Fibroblast of skin of scalp (primary cell): ENCODE measurements at places on chromosomes 3 and 15.

DNA sequence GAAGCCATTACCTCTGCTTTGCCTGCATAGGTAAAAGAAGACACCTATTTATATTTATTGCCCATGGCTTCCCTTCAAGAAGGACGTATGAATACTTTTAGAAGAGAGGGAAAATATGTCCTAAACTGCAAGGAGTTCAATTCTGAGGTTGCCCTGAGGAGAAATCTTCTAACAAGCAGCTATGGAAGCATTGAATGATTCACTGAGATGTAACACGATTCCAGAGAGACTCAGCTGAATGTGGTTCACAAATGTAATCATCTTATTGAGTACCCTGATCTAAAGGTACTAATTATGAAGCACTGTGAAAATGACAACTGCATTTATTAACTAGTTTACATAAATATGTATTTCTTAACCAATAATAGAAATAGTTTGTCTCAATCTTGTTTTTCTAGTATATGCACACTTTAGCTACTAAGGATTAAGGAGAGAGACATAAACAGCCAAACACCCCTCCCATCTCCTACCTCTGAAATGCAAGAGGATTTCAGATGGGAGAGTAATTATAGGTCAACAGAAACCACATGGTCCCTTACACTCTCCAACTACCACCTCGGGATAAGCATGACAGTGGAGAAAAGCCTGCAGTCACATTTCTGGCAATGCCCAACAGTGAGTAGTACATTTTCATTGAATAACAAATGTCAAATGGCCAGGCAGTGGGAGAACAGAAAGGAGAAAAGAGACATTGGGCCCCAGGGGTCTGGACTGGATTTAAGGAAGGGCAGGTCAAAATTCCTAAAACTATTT is 506.2 kb upstream of the IL12A start:
- no peak for DNase-seq

DNA sequence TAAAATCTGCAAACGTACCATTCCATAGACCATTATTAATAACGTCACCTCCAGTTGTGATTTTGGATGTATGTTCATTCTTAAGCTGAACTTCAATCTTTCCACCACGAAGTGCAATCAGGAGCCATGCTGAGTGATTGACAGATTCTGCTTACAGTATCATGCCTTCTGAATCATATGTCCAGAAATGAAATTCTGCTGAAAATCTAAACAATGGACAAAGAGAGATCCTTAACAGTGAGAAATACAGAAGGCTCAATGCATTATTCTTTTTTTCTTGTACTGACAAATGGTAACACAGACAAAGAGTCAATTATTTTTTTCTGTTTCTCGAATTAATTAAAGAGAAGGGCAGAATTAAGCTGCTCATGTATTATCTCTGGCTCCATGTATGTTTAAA is 1114.5 kb downstream of the EPHA3 start:
- no peak for DNase-seq

GRCh38 chr15:40940296-40940801 is 11.2 kb downstream of the DLL4 start:
- no peak for DNase-seq

- no peak for DNase-seq
Measured at GRCh38 chr3:155886915-155887314, 16.5 kb downstream of the GMPS start.

- no peak for DNase-seq
Measured at GRCh38 chr3:138785951-138786350, 48.8 kb downstream of the PIK3CB start.

GRCh38 chr15:26729030-26729429 is 43.8 kb downstream of the GABRB3 start:
- no peak for DNase-seq

DNA sequence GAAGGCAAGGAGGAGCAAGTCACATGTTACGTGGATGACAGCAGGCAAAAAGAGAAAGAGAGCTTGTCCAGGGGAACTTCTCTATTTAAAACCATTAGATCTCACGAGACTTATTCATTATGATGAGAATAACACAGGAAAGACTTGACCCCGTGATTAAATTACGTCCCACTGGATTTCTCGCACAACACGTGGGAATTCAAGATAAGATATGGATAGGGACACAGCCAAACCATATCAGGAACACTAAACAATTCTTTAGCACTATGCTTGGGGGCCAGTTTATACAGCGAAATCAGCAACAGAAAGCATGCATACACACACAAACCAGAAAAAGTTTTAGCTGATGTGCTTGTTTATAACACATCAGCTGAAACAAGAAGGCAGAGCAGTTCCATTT is 704.2 kb downstream of the OTOL1 start:
- DNase-seq: no peak

DNA sequence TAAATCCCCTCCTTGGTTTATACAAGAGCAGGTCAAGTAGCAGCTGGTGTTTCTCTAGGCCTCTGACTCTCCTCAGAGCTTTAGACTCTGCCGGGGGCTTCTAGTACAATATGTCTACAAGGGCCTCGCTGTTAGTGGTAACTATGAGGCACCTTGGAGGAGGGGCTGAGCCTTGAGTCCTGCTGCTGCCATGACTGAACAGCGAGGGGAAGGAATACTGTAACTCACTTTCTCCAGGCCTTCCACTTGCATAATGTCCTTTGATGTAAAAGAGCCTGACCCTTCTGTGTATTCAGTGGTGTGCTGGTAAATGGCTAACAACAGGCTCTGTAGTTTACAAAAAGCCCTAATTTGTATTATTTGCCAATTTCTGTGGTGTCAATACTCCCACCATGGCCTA is 27.8 kb downstream of the DRD3 start:
- no peak for DNase-seq

- peak; percentile 76 for DNase-seq
Measured at GRCh38 chr3:179526989-179527391, 35.7 kb upstream of the ACTL6A start.

DNA sequence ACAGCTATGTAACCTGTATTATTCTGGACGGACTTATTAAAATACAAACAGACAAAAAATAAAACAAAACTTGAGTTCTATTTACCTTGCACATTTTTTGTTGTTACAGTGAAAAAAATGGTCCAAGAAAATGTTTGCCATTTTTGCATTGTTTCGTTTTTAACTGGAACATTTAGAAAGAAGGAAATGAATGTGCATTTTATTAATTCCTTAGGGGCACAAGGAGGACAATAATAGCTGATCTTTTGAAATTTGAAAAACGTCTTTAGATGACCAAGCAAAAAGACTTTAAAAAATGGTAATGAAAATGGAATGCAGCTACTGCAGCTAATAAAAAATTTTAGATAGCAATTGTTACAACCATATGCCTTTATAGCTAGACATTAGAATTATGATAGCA is 17.1 kb downstream of the LMOD3 start:
- peak; percentile 24 for DNase-seq

- peak; percentile 33 for DNase-seq
Measured at GRCh38 chr15:59176653-59177316, 29.9 kb upstream of the LDHAL6B start.

GRCh38 chr3:55204417-55204816 is 276.6 kb upstream of the LRTM1 start:
- no peak for DNase-seq

- DNase-seq: peak; percentile 62
Measured at GRCh38 chr15:63923993-63924950, 90.5 kb upstream of the HERC1 start.

DNA sequence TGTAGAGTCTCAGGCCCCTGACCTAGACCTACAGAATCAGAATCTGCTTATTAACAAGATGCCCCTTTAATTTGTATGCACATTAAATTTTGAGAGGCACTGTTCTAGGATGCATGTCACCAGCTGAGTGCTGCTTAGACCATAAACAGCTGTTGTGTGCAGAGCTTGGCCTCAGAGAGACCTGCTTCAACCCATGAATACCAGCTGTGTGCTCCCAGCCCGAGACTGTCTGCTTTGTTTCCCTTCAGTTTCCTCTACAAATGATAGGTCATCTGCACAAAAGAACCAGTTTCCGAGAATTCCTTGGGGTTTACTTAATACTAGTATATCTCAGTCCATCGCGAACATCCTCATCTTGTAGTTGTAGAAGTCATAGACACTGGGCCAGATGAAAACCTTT is 158.5 kb upstream of the PFN2 start:
- DNase-seq: no peak

DNA sequence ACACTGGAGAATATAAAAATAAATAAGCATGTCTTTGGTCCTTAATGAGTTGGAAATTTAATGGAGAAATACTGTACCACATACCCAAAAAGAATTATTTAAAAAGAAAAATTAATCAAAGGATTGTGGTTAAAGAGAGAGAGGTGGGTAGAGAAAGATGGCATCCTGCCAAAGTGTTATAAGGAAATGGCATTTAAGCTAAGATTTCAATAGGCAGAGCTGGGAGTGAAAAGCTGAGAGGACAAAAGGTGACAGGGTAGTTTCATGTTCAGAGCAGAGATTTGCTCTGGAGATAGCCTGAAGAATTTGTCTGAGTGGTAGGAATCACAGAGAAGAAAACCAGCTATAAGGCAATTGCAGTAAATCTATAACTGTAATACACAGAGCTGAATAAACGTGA is 181.0 kb downstream of the SI start:
- DNase-seq: no peak

- DNase-seq: no peak
Measured at GRCh38 chr3:111610189-111610588, 15.0 kb upstream of the ZBED2 start.

- DNase-seq: peak; percentile 24
Measured at GRCh38 chr15:101063891-101064794, 145.0 kb downstream of the LRRK1 start.

GRCh38 chr15:84982301-84982920 is 755 bp downstream of the PDE8A start:
- DNase-seq: no peak

- DNase-seq: no peak
Measured at GRCh38 chr3:37890522-37890921, 28.8 kb downstream of the CTDSPL start.

GRCh38 chr3:53218131-53218530 is 37.7 kb downstream of the TKT start:
- DNase-seq: no peak

DNA sequence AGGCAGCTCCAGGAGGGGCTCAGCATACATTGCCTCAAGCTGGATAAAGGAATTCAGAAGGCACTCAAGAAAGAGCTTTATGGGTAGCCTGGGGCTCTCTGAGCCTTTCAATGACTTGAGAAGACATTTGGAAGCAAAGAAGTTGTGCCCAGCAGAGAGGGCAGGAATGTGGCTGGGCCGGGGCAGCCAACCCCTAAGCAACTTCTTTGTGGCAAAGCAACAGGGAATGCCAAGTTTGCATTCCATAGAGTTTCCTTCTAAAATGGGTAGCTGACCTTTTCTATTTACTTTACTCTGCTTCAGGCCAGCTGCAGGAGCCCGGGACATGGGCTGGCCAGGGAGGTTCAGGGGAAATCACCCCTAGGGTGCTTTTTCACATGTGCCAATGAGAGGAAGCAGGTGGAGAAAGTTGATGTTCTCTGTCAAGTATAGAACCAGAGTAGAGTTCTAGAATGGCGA is 45.6 kb downstream of the CCDC12 start:
- no peak for DNase-seq

DNA sequence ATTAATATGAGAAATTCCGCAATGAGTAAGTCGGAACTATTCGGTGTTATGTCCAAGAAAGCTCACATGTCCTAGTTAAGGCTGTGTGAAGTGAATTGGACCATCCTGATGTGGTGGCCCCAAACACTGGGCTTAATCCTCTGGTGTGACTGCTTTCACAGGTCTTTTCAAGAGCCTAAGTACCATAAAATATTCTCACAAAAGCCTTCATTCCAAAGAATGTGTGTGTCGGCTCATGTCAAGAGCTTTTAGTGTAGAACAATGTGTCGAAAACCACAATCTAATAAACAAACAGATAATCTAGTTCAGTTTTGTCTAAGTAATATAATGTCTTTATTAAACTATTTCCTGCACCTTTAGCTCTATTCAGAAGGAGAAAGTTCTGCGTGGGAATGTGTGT is 311.4 kb downstream of the LPP start:
- no peak for DNase-seq

DNA sequence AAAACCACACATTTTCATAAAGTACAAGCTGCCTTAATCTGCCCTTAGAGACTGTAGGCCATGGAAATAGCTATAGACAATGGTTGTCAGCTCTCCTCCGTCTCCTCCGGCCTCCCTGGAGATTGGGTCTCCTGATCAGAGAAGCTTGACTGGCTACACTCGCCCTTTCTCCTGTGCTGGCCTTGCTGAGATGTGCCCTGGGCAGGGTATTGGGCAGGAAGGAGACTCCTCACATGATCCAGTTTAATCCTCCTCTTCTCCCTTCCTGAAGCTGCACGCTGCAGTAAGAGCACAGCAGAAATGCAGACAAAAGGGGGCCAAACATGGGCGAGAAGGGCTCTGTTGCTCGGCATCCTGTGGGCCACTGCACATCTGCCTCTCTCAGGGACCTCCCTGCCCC is at the start of gene SLC24A5:
Gene SLC24A5, plus strand, starts transcription at position 246 of the 400 bp plus-strand sequence. Its CDS starts 55 bp downstream, at position 301.
- DNase-seq: no peak

GRCh38 chr3:36229496-36229895 is 150.8 kb upstream of the STAC start:
- no peak for DNase-seq

DNA sequence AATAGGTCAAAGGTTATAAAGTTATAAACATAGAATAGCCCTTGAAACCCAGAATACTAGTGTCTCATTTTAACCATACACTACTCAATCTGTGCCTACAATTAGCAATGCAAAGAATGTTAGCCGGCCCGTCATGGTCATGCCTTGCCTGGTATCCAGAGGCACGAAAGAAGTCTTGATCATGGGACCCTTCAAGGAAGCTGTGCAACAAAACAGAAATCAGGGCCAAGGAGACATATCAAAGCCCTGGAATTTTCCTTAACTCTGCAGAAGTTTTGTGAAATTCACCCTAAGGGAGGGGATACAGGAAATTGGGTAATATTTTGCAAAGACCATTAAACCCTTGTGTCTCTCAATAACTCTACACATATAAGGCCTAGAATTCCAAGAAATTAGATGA is 482.4 kb downstream of the ROBO1 start:
- DNase-seq: no peak

DNA sequence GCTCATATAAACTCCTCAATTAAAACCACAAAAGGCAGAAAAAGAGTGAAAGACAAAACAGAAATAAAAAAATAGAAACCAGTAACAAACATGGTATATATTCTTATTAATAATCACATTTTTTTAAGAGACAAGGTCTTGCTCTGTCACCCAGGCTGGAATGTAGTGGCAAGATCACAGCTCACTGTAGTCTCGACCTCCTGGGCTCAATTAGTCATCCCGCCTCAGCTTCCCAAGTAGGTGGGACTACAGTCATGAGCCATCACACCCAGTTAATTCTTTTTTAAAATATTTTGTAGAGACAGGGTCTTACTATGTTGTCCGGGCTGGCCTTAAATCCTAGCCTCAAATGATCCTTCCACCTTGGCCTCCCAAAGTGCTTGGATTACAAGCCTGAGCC is 37.1 kb downstream of the FAM240A start:
- DNase-seq: peak; percentile 53

- DNase-seq: no peak
Measured at GRCh38 chr3:6518709-6519345, 342.1 kb upstream of the GRM7 start.
